ENCODE measurements at places on chromosomes 13 and 19.
A peak's percentile ranks its signal among the peaks of the same experiment; 100 is the strongest.

- DNase-seq: no peak
Observed at GRCh38 chr13:99322297-99323103, 15.3 kb upstream of the GPR183 start.

DNA sequence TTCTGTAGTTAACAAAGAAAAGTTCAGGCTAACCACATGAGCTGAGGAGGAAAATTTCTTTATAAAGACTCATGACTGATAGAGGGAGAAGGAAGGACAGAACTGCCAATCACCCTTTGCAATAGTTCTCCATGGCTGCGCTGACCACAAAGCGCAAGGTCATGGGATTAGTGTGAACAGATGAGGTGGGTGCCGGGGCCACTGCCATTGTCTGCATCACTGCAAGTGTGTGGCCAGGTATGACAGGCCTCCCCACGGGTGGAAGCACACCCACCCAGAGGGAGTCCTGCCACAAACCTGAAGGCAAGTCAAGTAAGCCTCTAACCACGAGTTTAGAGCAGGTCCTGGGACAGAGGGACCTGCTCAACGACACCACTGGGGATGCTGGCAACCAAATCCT lies 128.1 kb downstream of the TUBA3C start:
- DNase-seq: no peak

- DNase-seq: peak; percentile 81
Observed at GRCh38 chr19:33406521-33407139, 33.1 kb downstream of the CEBPG start.

DNA sequence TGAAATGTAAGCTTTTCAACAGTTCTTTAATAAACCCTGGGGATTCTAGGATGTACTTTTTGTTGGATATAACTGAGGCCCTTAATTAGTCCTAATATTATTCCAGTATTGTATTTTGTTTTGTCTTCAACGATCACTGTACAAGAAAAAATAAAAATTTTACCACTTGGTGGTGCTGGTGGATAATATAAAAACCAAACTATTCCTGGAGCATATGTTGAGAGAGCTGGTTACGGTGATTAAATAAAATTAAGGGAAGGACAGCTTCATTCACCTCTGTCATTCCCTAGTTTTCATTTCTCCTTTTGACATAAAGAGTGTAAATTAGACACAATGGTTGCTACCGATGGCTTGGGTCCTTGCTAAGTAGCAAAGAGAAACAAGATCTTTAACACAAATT lies 598.6 kb upstream of the PCDH20 start:
- DNase-seq: no peak

DNA sequence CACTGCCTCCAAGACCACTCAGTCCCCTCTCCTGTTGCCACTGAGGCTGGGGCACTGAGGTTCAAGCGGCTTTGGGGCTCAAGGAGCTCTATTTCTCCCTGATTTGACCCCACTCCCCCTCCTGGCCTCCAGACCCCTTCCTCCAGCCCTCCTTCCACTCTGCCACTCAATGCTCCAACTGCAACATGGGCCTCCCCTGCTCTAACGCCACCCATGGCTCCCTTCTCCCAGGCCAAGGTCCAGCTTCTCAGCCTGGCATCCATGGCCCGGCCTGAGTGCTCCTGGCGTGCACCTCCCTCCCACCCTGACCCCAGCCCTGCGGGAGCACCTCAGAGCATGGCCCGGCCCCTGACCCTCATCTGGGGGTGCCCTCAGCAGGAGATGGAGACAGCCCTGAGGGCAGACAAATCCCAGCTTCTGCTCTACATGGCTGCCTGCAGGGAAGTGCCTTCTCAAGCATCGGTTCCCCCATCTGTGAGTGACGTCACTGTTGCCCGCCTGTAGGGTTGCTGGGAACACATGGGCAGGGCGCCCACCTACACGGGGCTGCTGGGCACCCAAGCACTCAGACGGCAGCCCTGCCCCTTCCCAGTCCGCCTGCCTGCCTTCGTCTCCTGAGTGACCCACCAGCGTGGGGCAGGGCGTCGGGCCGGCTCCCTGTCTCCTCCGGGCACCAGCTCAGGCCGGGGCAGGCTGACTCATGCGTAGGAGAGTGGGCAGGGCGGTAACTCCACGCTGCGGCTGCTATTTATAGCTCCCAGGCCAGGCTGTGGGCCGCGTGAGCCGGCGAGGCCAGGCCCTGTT lies 1.6 kb upstream of the DIRAS1 start:
- no peak for DNase-seq

DNA sequence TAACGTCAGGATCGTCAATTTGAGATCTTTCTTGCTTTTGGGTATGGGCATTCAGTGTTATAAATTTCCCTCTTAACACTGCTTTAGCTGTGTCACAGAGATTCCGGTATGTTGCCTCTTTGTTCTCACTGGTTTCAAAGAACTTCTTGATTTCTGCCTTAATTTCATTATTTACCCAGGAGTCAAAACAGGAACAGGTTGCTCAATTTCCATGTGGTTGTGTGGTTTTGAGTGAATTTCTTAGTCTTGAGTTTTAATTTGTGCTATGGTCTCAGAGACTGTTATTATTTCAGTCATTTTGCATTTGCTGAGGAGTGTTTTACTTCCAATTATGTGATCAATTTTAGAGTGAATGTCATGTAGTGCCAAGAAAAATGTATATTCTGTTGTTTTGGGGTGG lies 153.1 kb downstream of the PCDH17 start:
- DNase-seq: no peak

DNA sequence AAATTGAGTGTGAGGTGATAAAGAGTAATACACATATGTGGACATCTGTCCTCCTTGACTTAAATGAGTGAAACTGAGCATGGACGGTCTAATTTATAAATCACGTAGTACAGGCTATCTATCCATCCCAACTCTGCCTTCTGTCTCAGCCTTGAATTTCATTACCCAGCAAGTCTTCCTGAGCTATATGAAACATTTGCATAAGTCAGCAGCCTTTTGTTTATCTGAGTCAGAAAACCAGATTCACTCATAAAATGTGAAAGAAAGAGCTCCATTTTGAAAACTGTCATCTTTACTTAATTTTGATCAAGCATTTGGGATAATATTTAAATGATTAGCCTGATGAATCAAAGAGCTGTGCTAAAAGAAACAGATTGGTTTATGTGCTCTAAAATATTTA lies 197.9 kb downstream of the LHFPL6 start:
- DNase-seq: no peak

DNA sequence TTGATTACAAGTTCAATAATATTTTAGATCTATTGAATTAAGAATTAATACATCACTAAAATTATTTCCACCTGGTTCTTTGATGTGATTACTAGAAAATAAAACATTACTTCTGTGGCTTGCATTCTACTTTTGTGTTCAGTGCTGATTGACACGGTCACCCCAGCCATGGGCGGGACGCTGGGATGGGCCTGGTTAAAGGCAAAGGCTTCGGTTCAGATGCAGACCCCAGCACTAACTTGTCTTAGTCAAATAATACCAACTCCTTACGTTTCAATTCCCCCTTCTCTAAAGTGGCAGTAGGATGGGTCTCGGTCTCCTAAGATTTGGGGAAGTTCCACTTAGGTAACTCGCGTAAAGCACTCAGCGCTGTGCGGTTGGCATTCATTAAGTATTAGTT lies 144.9 kb downstream of the URI1 start:
- DNase-seq: no peak

- no peak for DNase-seq
Observed at GRCh38 chr13:94329754-94330551, 149.5 kb downstream of the DCT start.

- DNase-seq: no peak
Observed at GRCh38 chr13:51025245-51025905, 85.7 kb downstream of the C13orf42 start.

GRCh38 chr19:51926784-51927741 lies at the start of gene ZNF613:
TSS of gene ZNF613 (plus strand) at chr19:51927472. CDS start at chr19:51936221, 8,749 bp downstream.
- DNase-seq: peak; percentile 92

DNA sequence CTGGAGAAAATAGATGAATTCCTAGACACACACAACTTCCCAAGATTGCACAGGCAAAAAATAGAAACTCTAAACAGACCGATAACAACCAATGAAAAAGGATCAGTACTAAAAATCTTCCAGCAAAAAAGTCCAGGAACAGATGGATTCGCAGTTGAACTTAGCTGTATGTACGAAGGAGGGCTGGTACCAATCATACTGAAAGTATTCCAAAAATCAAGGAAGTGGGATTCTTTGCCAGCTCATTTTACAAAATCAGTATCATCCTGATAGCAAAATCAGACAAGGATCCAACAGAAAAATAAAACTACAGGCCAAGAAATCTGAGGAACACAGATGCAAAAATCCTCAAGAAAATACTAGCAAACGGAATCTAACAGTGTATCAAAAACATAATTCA lies 6.5 kb upstream of the LILRB2 start:
- no peak for DNase-seq

DNA sequence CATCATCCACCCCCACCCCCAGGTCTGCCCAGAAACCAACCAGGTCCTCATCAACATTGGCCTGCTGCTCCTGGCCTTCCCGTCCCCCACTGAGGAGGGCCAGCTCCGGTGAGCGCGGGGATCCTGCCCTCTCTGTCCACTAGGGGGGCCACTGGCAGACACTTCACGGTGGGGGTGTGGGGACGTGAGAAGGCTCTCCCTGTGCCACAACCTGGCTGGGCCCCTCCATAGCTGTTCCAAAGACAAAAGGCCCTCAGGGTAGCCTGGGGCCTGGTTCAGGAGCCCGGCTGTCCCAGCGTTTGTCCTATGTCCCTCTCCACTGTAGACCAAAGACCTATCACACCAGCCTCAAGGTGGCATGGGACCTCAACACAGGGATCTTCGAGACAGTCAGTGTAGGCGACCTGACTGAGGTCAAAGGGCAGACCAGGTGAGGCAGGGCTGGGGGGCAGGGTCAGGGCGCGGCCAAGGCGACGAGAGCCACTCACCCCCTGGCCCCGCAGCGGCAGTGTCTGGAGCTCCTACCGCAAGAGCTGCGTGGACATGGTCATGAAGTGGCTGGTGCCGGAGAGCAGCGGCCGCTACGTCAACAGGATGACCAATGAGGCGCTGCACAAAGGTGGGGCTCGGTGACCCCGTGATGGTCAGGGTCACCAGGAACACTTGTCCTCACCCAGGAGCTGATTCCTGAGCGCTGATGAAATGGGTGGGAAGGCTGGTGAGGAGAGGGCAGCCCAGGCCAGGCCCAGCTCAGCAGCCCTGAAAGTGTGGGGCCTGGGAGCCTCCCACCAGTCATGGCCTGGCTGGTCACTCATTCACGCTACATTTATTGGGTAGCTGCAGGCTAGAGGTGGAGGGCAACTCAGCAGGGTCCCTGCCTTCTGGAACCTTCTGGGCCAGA lies 7.9 kb downstream of the DCAF15 start:
- DNase-seq: peak; percentile 58

DNA sequence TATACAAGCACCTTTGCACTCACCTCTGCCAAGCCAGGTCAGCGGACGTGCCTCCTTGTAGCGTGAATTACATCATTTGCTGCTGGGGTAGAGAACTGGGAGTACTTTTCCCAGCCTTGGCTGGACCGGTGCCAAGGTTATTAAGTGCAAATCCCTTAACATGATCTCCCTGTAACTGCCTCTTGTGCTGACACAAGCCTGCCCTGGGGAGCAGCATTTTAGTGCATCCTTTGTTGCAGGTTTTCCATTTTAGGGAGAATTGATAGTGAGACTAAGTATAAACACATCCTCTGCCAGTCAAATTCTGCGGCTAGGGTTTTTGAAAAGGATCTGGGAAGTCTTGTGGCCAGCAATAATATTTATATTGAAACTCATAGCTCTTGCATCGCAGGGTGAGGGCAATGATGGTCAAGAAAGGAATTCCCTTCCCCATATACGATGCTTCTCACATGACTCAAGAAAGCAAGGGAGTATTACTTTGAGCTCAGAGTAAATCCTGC lies 32.7 kb upstream of the DCLK1 start:
- peak; percentile 45 for DNase-seq

DNA sequence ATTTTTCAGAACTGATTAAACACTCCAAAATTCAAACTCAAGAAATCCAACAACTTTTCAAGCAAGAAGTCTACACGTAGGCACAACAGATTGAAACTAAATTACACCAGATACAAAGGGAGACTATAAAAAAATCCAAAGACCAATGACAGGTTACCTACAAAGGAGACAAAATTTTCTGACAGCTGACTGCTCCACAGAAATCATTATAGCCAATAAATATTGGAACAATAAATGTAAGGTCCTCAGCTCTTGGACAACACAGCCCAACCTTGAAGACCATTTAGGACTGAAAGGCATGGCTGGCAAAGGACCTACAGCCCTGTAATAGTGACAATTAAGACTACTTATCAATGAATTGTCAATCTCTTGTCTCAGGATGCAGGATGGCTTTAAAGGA lies 15.9 kb downstream of the ZNF350 start:
- DNase-seq: no peak

- DNase-seq: no peak
Observed at GRCh38 chr13:41002606-41003005, 16.5 kb downstream of the ELF1 start.

DNA sequence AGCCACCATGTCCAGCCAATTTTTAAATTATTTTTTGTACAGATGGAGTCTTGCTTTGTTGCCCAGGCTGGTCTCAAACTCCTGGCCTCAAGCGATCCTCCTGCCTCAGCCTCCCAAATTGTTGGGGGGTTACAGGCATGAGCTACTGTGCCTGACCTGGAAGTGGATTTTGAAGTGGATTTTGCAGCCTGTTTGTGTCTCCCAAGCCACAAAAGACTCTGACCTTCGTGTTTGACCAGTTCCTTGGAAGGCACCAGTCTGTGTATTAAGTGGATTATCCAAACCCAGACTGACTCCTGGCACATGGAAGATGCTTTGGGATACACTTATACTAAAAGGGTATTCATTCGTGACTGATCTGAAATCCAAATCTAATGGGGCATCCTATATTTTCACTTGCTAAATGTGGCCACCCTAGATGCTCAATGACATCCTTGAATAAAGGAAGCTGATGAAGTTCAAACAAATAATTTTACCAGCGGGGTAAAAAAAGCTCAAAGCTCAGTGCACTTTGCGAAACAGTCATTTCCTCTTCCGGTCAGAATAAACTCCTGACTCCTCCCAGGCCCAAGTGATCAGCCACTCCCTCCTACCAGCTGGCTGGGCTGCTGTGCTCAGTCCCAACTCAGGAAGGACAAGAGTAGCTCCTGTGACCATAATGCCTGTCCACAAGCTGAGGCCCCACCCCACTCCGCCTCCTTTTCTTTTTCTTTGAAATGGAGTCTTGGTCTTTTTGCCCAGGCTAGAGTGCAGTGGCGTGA lies 32.6 kb upstream of the GATAD2A start:
- DNase-seq: peak; percentile 67

GRCh38 chr19:47376589-47377144 lies 27.6 kb downstream of the DHX34 start:
- DNase-seq: no peak

GRCh38 chr13:35524171-35524570 lies 47.7 kb upstream of the MAB21L1 start:
- DNase-seq: no peak

DNA sequence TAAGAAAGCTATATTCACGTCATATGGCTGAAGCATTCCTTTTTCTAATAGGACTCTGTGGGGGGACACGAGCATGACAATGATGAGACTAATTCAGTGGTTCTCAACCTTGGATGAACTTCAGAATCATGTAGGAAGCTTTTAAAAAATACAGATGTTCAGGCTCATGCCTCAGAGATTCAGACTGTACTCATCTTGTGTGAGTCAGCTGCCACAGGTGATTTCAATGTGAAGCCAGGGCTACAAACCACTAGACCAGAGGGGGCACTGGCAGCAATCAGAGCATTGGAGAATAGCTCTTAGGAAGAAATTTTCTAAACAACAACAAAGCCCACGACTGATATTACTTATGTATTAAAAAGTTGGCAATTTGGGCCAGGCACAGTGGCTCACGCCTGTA lies 91.7 kb downstream of the SERP2 start:
- DNase-seq: no peak
